Calu3 (cell line): ENCODE measurements at places on chromosomes 7 and 10. TPM values are rescaled to one million over a fixed set of nuclear protein-coding genes. Genes with fewer than 3 reads are reported as not detected.

DNA sequence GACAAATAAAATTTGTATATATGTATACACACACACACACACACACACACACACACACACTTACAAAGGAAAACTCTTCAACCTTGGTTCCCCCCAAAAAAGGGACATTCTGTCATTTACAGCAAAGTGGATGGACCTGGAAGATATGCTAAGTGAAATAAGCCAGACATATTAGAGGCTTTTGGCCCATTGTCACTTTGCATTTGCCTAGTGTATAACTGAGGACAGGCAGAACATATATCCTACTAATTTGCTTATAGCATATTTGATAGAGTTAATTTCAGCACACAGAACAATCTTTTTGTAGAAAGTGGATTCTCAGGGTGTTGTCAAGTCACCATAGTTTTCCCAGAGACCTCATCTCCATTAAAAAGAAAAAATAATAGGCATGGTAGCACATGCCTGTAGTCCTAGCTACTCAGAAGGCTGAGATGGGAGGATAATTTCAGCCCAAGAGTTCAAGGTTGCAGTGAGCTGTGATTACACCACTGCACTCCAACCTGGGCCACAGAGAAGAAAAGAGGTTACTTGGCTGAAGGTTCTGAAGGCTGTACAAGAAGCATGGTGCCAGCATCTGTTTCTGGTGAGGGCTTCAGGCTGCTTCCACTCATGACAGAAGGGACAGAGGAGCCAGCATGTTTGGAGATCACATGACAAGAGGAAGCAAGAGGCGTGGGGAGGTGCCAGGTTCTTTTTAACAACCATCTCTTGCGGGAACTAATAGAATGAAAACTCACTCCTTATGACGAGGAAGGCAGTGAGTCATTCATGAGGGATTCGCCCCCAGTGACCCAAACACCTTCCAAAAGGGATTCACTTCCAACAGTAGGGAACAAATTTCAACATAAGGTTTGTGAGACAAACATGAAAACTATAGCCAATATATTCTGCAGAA, 135.6 kb downstream of the TMEM168 start:
- DNase-seq = no peak

DNA sequence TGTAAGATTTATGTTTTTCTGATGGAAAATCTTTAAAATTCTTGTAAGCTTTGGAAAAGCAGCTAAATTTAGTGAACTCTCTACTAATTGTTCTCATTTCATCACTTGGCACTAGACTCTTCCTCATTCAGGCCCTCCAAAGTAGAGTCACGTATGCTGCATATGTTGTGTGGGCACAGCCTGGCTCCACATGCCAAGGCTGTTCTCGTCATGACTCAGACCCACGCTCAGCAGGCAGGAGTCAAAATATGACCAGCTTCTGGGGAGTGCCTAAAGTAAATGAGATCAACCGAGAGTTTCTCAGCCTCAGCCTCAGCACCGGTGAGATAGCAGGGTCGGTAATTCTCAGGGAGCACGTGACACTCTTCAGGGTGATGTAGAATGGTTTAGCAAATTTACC, 1672.9 kb downstream of the REEP3 start:
- peak; percentile 10 for DNase-seq

- DNase-seq = no peak
These were observed 14.4 kb downstream of the CAMK2G start for GRCh38 chr10:73859784-73860491.

DNA sequence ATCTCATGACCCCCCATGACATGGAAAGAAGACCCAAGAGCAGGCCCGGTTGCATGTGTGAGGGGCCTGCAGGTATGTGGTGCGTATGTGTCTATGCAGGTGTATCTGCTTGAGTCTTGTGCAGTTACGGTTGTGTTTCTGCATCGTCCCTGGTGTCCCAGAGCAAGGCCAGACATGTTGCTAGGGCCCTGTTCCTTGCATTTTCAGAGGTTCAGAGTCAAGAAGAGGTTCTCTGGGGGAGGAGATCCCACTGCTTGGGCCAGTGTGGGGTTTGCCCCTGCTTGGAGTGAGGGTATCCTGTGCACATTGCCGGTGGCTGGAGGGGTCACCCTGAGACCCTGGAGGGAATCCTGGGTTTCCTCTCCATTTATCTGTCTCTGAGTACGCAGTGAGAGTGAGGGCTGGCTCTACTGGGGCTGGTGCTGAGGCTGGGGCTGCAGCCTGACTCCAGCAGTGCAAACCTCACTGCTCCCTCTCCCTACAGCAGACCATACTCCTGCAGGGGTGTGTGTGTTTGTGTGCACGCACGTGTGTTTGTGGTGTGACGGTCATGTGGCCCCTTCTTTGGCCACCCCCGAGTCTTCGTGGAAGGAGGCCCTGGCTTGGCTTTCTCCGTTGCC, 4.1 kb downstream of the TRIM8 start:
- DNase-seq = no peak

GRCh38 chr7:50954716-50955115, 172.0 kb upstream of the GRB10 start:
- DNase-seq = no peak

GRCh38 chr10:35462491-35462934, 126.2 kb downstream of the CCNY start:
- DNase-seq = no peak

DNA sequence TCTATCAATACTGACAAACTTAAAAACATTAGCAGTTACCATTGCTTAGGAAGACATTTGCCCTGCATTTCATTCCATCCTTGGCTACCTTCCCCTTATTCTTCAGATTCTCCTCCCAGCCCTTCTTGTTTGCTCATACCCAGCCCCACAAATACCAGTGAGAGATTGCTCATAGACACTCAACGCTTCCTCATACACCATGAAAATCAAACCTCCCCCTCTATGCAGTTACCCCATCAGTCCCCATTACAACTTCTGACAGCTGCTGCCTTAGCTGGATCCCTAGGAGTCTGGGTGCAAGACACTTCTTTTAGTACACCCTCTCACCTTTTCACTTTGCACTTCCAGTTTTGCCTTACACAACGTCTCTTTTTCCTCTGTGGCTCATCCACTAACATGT, 28.3 kb upstream of the PIK3CG start:
- DNase-seq = no peak

GRCh38 chr10:24209432-24209771, 464 bp downstream of the KIAA1217 start:
- no peak for DNase-seq

GRCh38 chr10:1467334-1468076, 269.8 kb downstream of the ADARB2 start:
- no peak for DNase-seq

DNA sequence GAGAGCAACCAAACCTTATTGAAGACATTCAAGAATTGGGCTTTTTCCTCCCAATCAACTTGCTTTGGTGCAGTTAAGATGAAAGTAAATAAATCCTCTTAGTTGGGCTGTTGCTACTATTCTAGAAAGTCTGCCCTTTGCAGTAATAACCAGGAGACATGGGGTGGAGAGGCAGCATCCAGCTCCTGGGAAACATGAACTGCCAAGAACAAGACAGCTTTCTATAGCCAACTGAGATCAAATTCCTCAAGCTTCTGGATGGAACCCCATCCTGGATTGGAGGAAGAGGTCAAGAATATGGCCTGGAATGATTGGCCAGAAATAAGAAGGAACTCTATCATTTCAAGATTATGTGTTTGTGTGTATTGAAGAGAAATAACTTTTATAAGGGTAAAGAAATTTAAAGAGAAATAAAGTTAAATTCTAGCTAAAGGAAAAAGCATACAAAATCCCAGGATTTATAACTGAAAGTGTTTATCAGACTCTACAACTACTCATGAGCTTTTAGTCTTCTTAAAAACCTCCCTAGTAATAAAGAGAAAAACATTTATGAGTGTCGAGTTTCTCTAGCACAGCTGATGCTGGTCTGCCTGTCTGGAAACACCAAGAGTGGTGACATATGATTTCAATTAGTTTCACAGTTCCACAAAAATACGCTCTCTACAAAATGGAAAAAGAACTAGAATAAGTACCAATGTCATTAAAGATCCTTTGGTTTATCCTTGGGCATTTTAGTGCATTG, 70.1 kb upstream of the COL1A2 start:
- no peak for DNase-seq

ZP3 gene
- 5.4 and 9.4 TPM in 2 replicates for total RNA-seq

PLEKHS1 gene
- total RNA-seq = 5.9 and 13.8 TPM in 2 replicates

CCDC172 gene
- not detected in 2 replicates for total RNA-seq

MYL10 gene
- total RNA-seq = not detected in 2 replicates

TDRD1 gene
- not detected in 2 replicates for total RNA-seq

DOCK4 gene
- total RNA-seq = 2.7 and 3.4 TPM in 2 replicates

FEZF1 gene
- 0.22 TPM in 1 of 2 replicates, not detected in the other for total RNA-seq

LBX1 gene
- total RNA-seq = not detected in 2 replicates

PDE6C gene
- not detected in 2 replicates for total RNA-seq
